ENCODE measurements at places on chromosomes 5 and 9.

DNA sequence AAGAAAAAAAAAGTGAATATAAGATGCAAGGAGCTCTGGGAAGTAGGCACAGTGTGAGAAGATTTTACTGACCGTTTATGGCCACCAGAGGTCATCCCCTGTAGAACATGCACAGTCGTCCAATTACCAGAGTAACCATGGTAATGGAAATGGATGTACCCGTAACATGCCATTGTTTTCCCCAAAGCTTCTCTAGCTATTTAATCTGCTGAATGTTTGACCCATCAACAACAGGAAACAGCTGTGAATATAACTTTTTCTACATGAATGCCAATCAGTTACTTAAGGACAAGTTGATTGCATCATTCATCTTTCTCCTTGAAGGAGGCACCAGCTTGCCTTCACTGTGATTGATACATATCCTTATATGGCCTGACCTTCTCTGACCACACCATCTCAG lies 1967.0 kb upstream of the CDH9 start:
- DNase-seq, result no peak

- no peak for DNase-seq
Observed at GRCh38 chr9:98811051-98811650, 3.7 kb downstream of the GALNT12 start.

DNA sequence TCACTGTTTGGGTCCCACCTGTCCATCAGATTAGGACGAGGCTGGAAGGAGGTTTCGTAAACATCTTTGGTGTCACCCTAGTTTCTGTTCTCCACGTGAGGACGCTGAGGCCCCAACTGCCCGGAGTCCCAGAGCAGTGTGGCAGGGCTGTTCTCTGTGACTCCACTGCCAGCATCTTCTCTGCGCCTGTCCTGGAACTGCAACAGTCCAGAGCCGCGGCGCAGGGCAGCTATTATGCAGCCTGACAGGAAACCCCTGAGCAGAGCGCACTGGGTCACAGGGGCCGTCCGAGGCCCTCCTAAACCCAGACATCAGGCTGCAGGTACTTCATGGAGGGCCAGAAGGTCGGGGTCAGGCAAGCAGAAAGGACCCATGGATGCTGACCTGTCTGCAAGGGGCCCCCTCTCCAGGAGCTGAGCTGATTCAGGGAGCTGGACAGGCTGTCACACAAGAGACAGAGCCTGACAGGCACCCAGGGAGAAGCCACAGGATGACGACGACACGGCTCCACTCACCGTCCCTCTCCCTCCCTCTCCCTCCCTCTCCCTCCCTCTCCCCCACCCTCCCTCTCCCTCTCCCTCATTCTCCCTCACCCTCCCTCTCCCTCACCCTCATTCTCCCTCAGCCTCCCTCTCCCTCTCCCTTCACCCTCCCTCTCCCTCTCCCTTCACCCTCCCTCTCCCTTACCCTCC lies 31.7 kb downstream of the DBH start:
- no peak for DNase-seq

- no peak for DNase-seq
Observed at GRCh38 chr5:167452136-167452535, 839.3 kb upstream of the WWC1 start.

GRCh38 chr9:78189001-78189400 lies 46.9 kb upstream of the CEP78 start:
- no peak for DNase-seq

- no peak for DNase-seq
Observed at GRCh38 chr5:126234563-126235195, 188.5 kb upstream of the GRAMD2B start.

DNA sequence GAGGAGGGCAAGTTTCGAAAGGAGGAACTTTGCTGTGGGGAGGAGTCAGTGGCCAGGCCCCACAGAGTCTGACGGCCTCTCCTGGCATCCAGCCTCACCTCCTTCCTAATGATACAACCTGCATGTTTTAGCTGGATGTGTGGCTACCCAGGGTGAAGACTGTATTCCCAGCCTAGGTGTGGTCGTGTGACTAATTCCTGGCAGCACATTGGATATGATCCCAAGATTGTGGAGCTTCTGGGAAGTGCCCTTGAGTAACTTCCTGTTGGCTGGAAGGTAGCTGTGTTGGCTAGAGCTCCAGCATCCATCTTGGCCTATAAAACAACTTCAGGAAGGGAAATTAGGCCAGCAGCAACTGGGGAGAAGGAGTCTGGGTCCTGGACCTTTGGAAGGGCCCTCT lies 19.0 kb upstream of the LPCAT1 start:
- no peak for DNase-seq

DNA sequence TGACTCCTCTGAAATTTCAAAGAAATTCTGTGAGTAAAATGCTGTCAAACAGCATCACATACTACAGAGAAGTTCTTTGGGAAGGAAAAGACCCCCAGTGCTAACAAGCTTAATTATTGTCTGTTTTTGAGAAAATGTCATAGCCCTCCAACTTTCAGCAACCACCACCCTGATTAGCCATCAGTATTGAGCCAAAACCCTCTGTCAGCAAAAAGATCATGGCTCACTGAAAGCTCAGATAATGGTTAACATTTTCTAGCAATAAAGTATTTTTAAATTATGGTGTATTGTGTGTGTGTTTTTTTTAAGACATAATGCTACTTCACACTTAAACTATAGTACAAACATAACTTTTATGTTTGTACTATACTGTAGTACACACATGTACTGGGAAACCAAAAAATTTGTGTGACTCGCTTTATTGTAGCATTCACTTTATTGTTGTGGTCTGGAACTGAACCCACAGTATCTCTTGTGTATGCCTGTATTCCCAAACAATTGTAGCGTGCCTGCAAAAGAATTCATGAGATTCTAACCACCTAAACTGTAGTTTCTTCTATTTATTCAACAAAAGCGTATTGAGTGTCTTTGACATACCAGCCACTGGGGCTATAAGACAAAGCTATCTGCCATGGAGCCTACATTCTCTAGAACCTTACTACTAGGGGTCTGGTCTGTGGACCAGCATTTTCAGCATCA lies 31.6 kb downstream of the TLE4 start:
- no peak for DNase-seq

- no peak for DNase-seq
Observed at GRCh38 chr5:172666251-172666650, 25.2 kb downstream of the NEURL1B start.

GRCh38 chr9:122991370-122991830 lies 42.1 kb upstream of the GPR21 start:
- DNase-seq, result peak; percentile 15

DNA sequence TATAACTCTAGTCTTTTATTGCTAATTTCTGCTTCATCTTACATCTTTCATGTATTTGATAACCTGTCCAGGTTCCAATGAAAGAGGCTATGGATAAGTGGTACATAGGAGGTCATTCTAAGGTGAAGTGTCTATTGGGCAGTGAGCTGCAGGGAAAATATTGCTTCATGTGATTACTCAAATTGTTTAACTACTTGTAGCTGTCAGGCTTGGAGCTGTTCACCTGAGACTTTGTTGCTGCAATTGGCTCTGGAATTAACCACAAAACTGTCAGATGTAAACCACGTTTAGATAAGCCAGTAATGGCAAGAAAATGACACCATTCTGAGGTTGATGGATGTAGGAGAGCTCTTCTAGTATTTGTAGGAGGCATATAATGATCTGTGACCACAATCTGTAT lies 26.0 kb downstream of the ADAMTSL1 start:
- DNase-seq, result no peak

DNA sequence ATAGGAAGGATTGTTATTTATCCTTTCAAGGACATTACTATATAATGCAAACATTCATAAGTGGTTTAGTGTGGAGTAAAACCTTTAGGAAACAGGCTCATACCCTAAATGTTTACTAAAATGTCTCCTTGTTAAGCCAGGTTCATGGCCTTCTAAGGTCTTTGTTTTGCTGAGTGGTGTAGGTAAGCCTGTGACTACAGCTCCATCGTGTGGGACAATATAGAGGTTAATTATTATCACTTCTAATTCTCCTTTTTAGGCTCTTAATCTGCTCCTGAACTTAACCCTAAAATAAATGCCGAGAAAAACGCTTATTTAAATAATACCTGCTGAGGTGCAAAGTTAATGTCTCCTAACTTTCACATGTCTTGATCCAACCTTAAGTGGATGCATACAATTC lies 43.8 kb downstream of the SPINK5 start:
- DNase-seq, result no peak

DNA sequence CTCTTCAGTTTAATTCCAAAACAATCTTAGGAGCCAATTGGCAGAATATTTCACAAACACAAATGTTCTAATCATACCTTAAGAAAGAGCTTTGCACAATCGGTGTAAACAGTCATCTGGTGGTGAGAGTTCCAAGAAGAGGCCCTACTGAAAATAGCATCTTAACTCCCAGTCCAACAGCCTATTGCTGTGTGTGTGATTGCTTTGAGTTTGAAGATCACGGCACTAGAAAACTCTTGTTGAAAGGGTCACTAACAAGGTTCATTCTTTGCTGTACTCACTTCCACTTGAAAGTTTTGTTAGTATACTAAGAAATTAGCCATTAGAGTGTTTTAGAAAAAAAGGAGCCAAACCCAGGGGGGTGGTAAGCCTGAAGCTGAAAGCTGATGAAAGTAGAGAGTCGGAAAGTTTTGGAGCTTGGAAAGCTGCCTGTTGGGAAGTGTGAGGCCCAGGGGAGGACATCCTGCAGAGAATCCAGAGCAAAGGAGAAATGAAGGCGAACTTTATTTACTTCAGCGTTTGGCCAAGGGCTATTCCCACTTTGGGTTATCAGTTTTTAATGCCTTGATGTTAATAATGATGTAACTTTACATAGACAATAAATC lies 180.3 kb upstream of the GHR start:
- no peak for DNase-seq

DNA sequence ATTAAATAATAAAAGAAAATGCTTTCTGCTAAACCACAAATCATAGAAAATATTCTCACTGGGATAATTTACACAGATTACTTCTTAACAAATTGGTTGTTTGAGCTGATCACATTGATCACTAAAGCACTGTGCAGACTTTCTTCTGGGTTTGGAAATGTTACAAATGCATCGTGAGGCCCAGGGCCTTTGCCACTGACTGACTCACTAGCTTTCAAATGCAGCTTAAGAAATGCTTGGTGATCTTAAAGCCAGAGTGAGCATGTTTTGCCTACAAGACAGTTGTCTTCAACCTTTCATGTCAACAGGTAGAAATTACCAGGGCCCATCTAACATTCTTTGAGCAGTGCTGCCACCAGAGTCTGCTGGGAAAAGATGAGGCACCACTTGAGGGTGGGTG lies 252.3 kb upstream of the ADRA1B start:
- DNase-seq, result no peak

DNA sequence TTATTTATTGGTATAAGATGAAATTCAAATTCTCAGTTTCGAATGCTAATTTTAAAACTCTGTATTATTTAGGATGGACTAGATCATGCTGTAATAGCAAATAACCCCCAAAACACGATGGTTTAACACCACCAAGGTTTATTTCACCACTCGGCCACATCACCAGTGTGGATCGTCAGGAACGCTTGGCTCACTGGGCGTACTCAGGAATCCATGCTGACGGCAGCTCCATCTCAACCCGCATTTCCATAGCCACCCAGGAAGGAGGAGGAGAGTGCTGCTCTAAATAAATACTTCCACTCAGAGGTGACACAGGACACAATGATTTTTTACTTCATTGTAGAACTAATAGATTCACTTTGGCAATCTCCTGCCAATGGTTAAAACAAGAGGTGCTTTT lies 347.4 kb downstream of the SH3GL2 start:
- DNase-seq, result no peak

DNA sequence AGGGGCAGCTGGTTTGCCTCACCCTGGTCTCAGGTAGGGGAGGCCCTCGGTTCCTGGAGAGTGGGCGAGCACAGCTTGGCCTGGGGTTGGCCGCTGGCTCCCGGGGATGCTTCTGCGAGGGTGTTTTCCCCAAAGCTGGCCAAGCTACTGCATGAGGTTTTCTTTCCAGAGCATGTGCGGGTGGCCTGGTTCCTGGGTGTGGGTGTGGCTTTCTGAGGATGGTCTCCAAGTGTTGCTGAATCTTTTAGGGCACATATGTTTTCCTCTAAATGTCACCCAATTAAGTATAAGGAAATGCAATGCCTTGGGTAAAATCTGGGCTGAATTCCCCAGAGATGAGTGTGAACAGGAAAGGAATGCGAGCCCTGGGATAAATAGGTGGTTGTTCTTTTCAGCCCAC lies 115.8 kb upstream of the ICE1 start:
- DNase-seq, result no peak

DNA sequence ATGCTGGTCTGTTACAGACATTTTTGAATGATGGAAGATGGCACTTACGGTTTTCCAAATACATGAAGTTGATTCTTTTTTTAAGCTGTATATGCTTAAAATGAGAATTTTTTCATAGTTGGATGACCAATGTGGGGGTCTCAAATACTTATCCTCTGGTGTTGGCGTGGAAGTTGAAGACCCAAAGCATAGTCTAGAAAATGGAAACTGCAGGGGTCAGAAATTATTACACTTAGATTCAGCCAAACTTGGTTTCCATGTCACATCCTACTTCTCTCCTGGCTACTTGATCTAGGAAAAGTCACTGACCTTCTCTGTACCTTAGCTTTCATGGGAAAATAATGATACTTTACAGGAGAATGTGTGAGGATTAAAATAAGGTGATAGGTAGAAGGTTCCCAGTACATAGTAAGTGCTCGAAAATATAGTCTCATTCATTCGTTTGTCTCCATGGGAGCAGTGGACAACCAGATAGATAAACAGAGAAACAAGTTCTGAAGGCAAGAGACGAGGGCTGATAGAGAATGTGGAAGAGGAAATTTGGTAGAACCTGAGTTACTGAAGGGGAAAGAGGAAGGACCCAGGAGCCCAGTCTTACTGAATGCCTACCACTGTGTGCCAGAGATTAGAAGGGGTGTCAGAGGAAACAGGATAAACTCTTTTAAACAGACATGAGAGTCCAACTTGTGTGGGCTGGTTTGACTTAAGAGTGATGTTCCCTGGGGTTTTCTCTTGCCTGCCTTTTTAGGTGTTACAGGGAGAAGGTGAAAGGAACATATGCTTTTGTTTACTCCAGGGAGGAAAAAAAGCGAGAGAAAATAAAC lies 560.3 kb upstream of the KLF4 start:
- DNase-seq, result no peak
